ENCODE measurements at places on chromosomes 12 and 14. TPM values are rescaled to one million over a fixed set of nuclear protein-coding genes. Genes with fewer than 3 reads are reported as not detected.

The KLRD1 gene
- total RNA-seq = under 0.01 TPM

The AQP2 gene
- not detected for total RNA-seq

The CD4 gene
- not detected for total RNA-seq

The CLEC2D gene
- total RNA-seq = 0.98 TPM

The PSMC6 gene
- 75.1 TPM for total RNA-seq

The VDR gene
- total RNA-seq = 0.38 TPM

The KRT80 gene
- total RNA-seq = 7.2 TPM

The CNPY2 gene
- total RNA-seq = 107 TPM

The FUT8 gene
- total RNA-seq = 26.1 TPM

The FOXG1 gene
- not detected for total RNA-seq

The CCDC38 gene
- 0.10 TPM for total RNA-seq

The GATC gene
- 20.9 TPM for total RNA-seq

The MANSC4 gene
- total RNA-seq = not detected

The TAS2R42 gene
- not detected for total RNA-seq

All from vein endothelial cell (primary cell).